ENCODE measurements at places on chromosomes 3 and 15.
A peak's percentile ranks its signal among the peaks of the same experiment; 100 is the strongest.

DNA sequence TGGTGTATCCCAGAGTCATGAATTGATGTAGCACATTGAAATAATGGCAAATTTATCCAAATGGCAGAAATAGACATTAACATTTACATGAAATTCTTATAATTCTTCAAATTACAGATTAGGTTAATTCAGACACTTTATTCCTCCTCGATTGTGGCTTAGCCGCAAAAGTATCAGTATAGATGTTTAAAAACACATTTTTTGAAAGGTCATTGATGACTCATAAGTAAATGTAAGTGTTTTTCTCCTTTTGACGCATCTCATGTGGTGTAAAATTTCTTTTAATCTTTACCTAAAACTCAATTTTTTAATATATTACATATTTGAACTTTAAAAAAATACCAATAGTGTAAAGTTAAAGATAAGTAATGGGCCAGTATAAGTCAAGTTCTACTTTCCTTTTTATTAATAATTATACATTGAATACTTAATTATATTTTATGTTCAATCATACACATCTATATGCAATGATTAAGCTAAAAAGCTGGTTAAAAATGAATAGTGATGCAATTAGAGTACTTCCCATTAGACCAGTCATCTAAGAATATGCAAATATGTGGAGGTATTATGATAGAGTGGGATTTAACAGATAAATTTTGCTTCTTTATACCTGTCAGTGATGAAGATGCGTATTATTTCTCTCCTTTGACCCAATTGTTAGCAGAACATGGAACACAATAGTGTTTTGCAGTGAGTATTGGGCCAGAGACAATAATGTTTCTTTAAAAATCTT is 678.1 kb upstream of the DPPA4 start:
- DNase-seq = no peak

- no peak for DNase-seq
Observed at GRCh38 chr3:127967316-127967715, 52.3 kb downstream of the KBTBD12 start.

- DNase-seq = no peak
Observed at GRCh38 chr3:10338591-10339353, 17.9 kb upstream of the SEC13 start.

GRCh38 chr15:38555686-38556334 is 8.8 kb downstream of the RASGRP1 start:
- no peak for DNase-seq

GRCh38 chr3:194083637-194084224 is 52.2 kb upstream of the HES1 start:
- DNase-seq = no peak

GRCh38 chr15:49718846-49719245 is 98.0 kb downstream of the DTWD1 start:
- no peak for DNase-seq

DNA sequence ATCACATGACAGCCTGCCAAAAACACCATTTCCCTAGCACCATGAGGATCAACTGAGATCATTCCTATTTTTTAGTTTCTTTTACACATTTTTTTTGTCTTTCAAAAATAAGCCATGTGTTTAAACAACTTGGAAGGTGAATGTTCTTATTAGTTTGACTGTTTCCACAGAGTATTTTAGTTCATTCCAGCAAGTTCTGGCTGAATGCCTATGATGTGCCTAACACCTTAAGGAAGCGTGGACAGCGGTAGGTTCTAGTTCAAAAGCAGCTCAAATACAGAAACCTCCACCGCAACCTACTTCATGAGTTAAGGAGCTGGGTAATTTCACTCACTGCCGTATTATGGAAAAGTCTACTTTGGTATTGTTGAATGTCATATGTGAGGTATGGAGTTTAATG is 101.3 kb upstream of the ADAMTS9 start:
- DNase-seq = no peak

DNA sequence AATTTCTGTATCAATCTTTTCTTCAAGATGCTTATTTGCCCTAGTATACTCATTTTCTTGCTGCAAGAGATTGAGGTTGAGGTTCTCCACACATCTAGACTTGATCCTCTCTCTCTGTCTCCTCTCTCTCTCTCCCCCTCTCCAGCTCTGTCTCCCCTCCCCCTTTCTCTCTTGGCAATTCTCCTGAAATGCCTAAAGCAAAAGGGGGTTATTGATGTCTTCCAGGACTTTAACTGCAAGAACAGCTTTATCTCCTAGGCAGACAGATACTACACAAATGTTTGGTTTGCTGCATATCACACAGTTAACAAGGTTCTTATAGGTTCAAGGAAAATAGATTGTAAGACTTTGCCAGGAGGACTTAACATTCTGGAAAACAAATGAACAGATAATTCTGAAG is 52.1 kb downstream of the TMEM212 start:
- no peak for DNase-seq

DNA sequence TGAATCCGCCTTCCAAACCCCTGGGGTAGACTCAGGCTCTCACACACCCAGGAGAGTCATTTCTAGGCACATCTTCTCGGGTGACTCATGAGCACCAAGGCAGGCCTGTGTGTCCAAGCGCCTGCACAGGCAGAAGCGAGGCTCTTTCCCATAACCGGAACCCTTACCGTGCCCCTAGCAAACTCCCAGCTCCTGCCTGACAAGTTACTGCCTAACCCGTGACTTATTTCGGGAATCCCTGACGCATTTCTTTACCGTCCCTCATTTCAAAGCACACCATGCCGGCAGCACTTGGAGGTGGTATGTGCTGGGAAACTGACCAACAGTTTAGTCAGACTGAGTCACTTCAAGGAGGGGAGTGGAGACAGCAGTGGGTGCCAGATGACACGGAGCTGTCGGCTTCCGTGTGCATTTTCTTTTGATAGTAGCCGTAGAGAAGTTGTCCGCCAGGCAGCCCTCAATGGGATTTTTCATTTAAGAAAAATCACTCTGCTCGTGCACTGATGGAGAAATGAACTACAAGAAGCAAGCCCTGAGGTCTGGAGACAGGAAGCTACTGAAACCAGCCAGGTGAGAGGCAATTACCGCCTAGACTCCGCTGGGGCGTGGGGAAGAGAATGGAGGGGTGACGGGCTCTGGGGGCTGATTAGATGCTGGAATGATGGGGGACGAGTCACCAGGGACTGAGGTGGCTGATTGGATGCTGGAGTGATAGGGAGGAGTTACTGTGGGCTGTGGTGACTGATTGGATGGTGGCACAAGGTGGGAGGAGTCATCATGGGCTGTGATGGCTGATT is 17.3 kb upstream of the HRH1 start:
- peak; percentile 32 for DNase-seq

DNA sequence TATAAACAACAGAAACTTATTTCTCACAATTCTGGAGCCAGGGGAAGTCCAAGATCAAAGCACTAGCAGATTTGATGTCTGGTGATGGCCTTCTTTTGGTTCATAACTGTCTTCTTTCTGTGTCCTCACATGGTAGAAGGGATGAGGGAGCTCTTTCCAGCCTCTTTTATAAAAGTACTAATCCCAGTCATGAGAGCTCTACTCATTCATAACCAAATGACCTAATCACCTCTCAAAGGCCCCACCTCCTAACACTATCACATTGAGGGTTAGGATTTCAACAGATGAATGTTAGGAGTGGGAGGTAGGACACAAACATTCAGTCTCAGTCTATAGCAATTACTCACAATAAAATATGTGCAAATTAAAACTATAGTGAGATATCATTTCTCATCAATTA is 50.1 kb upstream of the UBE2E2 start:
- no peak for DNase-seq

DNA sequence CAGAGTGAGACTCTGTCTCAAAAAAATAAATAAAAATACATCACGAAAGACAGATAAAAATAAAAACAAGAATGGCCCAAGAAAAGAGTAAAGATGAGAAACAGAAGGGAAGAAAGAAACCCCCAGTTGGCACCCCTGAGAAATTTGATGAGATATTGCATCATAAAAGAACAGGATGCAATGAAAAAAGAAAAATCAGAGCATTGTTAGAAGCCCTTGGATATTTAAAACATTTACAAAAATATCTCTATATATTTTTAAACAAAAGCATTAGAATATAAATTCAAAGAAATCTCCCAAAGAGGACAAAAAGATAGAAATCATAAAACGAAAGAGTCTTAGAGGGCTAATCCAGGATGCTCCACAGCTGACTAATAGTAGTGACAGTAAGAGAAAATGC is 18.6 kb upstream of the ZBTB38 start:
- DNase-seq = no peak
